ENCODE measurements at places on chromosomes 7 and 10.

DNA sequence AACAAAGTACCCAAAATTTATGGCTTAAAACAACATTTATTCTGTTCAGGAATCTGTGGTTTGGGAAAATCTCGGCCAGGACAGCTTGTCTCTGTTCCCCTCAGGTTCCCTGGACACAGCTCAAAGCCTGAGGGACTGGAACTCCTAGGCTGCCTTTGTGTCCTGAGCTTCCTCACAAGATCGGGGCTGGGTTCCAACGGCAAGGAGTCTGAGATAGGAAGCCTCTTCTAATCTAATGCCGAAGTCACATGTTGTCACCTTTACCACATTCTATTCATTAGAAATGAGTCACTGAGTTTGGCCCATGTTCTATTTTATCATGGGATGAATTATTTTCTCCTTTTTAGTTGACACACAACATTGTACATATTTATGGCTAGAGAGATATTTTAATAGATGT is 80.5 kb downstream of the ANKRD26 start:
- DNase-seq = no peak

DNA sequence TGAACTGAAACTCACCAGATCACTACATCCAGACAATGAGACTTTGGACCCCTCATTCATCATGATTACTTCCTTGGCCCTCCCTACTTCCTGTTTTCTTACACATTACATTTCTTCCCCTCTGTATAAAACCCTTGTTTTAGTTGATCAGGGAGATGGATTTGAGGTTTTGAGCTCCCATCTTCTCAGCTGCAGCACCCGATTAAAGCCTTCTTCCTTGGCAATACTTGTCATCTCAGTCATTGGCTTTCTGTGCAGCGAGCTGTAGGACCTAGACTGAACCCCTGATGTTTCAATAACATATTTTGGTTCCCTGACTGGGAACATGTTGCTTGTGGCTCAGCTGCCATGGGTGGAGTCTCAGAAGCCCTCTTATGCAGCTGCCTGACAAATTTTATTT is 33.1 kb downstream of the NOLC1 start:
- no peak for DNase-seq

GRCh38 chr10:11074536-11075267 is 57.0 kb downstream of the CELF2 start:
- DNase-seq = no peak

DNA sequence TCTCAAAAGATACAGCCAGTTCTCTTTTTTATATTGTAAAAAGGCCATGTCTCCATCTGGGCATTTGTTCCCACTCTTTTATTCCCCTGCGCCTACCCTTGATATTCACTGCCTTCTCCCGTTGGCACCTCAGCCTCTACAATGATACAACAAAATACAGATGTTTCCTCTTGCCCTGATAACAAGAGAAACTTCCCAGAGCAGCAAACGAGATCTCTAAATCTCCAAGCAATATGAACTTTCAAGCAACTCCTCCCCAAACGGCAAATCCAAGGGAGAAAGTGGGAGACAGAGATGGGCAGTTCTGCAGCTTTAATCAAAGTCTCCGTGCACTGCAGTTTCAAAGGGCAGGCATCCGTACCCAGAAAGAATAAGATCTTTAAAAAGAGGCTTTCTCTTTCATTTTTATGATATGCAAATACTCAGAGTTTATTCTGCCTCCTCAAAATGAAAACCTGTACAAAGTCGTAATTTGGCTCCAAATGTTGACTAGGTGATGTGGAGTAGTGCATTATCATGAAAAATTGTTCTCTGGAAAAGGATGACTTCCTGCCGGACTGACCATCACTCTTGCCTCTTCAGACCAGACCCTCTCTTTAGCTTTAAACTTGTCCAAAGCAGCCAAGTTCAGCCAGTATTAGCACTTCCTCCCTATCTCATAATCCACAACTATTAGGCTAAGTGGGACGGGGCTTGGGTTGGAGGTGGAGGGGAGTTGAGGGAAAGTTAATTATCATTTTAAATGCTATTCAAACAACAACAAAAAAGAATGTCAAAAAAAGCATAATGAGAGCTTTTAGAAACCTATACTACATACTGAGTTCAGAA is 682 bp downstream of the HGF start:
- no peak for DNase-seq

DNA sequence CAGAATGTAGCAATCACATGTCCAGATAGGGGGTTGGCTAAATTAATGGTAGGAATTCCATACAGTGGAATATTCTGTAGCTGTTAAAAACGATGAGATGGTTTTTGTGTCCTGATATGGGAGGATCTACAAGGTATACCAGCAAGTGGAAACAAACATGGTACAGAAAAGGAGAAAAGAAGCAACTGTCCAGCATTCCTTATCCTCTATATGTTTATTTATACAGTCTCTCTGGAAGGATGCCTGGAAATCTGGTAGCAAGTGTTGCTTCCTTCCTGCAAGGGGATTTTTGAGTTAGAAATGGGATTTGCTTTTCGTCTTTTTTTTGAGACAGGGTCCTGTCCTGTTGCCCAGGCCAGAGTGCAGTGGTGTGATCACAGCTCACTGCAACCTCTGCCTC is 19.3 kb downstream of the IL15RA start:
- no peak for DNase-seq

DNA sequence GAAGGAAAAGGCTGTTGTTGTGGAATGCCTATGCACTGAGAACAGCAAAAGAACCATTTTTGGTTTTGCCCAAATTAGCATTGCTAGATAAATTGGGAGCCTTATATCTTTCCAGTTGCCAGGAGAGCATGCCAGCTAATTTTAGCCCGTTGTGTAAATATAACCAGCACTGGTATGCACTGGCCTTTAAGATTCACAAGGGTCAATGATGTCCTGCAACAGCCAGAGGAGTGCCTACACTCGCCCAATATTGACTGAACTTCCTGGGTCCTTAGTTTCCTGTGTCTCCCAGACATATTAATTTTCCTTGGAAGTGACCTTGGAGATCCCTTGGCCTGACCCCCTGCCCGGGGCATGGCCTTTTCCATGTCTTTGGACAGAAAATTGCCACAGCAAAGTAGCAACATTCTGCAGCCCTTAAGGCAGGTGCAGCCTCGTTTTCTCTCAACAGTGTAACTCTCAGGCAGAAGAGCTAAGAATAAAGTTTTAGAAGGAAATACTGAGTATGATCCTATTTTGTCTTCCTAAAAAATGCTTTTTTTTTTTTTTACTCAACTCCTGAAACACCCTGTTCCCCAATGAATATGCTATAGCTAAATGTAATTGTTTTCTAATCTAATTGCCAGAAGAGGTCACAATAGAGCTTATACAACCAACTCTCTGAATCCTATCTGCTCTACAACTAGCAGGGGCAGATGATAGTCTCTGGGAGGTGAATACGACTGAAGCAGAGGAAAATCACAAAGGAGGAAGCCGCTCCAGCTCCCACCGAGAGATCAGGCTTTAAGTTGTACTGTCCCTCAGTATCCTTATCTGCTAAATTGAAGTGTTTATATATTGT is 131.9 kb upstream of the PCGF5 start:
- no peak for DNase-seq

GRCh38 chr10:107914450-107915214 is 750.1 kb upstream of the SORCS1 start:
- DNase-seq = no peak

GRCh38 chr7:21497072-21497471 is 45.8 kb upstream of the DNAH11 start:
- no peak for DNase-seq

DNA sequence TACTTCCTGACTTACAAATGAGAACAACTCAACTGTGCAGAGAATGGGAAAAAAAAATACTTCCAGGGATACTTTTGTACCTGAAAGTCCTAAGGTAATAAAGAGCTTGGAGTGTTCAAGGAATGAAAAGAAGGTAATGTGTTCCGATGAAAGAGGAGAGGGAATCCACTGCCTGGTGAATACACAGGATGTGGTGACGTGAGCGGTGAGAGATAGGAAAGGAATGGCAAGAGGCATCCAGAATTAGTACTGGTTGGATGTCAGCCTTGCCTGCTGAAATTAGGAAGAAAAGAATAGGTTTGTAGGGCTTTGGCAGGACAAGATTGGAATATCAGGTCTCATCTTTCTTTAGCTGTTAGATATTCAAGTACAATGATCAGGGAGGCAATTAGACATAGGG is 347.7 kb downstream of the POM121L12 start:
- DNase-seq = no peak

- no peak for DNase-seq
Measured at GRCh38 chr10:87702973-87703294, 43.3 kb downstream of the PAPSS2 start.

- no peak for DNase-seq
Measured at GRCh38 chr7:34013421-34013820, 108.1 kb downstream of the BMPER start.

- no peak for DNase-seq
Measured at GRCh38 chr7:138359870-138360559, 100.0 kb upstream of the TRIM24 start.

DNA sequence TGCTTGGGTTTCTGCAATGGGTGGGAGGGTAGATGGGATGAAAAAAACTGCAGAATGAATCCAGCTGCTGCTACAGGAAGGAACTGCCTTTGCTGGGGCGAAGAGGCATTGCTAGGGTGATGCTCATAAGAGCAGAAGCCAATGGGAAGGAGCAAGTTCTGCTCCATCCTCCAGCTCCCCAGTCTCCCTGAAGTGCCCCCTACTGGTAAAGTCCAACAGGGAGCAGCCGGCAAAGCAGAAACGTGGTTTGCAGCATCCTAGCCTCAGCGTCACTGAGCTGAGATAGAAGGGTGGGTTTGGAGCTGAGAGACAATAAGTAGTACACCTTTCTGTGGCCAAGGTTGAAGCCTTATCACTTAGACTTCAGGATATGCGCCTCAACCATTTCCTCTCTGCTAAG is 220.5 kb downstream of the CCSER2 start:
- no peak for DNase-seq

DNA sequence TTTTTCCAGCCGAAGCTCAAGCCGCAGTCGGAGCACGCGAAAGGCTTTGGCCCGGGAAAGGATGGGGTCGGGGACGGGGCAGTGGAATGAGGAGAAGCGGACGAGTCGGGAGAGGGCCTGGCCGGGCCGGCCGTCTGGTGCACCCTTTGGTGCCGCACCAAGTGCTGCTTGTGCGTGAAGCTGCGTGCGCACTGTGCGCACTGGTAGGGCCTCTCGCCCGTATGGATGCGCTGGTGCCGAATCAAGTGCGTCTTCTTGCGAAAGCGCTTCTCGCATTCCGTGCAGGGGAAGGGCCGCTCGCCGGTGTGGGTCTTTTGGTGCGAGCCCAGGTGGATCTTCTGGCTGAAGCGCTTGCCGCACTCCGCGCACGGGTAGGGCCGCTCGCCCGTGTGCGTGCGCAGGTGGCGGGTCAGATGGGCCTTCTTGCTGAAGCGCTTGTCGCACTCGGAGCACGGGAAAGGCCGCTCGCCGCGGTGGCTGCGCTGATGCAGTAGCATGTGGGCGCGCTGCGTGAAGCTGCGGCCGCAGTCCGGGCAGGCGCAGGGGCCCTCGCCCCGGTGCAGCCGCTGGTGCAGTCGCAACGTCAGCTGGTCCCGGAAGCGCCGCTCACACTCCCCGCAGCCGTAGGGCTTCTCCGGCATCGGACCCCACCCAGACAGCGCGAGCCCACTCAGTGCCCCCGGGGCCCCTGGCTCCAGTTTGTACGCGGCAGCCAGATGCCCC is 7.8 kb downstream of the ZNF467 start:
- no peak for DNase-seq

DNA sequence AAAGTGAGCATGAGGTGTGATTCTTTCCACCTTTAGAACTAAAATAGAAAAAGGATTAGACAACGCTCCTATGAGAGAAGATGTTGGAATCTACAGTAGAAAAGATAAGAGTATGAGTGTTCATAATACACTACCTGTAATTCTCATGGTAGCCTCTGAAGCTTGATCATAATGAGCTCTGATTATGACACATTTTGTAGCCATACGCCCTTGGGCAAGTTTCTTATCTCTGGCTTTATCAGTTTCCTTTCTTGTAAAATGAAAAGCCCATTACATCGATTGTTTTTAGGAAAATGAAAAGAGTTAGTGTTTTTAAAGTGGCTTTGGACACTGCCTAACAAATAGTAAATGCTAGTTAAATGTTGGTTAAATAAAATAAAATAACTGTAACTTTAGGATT is 22.4 kb upstream of the PRSS58 start:
- no peak for DNase-seq

- DNase-seq = no peak
Measured at GRCh38 chr10:132865851-132866600, 76.3 kb downstream of the CFAP46 start.

DNA sequence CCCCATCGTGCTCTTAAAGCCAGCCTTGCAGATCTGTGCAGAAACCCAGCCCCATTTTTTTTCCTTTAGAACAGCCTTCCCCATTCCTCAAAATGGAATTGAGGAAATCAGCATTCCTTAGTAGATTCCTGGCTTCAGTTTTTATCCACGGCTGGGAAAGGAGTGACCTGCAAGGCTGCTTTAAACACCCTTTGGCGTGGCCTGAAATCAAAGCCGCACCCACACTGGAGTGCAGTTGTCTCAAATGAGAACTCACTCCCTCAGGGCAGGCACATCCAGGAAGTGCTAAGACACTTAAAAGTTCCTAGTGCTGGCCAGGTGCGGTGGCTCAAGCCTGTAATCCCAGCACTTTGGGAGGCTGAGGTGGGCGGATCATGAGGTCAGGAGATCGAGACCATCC is 34.8 kb downstream of the HTR5A start:
- no peak for DNase-seq

GRCh38 chr7:30323006-30323355 is 38.6 kb downstream of the ZNRF2 start:
- no peak for DNase-seq

DNA sequence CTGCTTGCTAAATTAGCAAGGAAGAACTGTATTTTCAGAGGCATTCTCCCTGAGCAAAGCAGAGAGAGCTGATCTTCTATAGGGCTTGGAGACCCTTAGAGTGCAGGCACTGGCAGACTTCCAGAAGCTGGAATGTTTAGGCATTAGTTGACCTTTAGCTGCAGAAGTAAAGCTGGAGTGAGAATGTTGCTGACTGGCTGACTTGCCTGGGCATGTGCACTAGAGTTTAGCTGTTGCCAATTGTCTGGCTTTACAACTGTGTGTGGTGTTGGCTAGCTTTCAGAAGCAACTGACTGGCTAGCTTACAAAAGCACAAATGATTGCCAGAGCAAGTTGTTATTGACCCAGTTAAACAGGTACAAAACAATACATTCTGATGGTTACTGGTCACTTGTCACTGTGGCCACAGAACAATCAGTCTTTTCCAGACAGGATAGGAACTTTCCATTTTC is 25.1 kb downstream of the FAM13C start:
- no peak for DNase-seq

- DNase-seq = no peak
Measured at GRCh38 chr10:37275216-37275777, 149.9 kb downstream of the ANKRD30A start.

GRCh38 chr10:43689618-43689954 is 40.9 kb upstream of the ZNF32 start:
- no peak for DNase-seq

DNA sequence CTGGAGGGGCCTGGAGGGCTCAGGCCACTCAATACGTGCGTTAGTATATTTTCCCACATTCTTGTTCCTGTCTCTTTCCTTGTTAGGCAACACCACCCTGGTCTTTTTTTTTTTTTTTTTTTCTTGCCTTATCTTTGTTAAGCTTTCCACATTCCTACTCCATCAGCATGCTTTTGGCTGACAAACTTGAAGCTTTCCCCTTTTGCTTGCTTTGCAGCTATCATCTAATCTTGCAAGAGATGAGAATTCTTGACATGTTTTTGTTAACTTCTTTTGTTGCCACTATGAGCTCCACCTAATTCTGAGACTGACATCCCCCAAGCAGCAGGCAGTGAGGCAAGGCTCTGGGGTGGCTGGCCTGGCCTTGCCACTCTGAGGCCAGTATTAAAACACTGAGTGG is 52.5 kb upstream of the NRP1 start:
- no peak for DNase-seq
